Activated T-helper 1 cell treated with anti-CD3 and anti-CD28 coated beads, Interleukin-2, amount 50 U/mL, for 16 hours (primary cell): ENCODE measurements at places on chromosomes 3 and 15.

GRCh38 chr15:29205186-29205585 is 64.4 kb downstream of the NSMCE3 start:
- no peak for DNase-seq

DNA sequence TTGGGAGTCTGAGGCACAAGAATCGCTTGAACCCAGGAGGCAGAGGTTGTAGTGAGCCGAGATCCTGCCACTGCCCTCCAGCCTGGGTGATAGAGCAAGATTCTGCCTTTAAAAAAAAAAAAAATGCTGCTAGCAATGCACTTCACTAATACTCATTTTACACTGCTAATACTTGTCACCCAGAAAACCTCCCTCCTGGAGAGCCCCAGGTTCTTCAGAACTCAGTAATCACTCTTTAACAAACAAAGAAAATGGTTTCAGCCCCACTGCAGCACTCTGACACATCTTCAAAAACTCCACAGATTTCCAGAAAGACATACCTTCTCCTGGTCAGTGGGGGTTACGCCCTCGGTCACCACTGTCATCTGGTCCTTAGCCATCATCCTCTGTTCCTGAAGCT is 366.7 kb downstream of the SHQ1 start:
- no peak for DNase-seq

DNA sequence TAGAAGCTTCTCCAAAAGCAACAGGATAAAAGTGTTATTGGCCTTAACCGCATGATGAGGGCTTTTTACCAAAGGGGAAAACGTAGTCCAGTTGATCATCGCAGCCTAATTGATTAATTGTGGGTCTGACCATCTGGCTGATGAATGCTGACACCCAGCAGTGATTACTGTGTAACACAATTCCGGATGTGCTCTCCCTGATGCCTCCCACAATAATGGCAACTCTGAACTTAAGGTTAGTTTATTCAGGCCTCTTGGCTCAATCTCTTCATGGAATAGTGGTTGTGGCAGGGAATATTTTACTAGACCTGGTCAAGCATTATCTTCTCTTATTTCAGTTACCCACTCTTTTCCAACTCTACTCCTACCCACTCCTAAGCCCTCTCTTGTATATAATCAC is 332.9 kb downstream of the TIGIT start:
- no peak for DNase-seq

DNA sequence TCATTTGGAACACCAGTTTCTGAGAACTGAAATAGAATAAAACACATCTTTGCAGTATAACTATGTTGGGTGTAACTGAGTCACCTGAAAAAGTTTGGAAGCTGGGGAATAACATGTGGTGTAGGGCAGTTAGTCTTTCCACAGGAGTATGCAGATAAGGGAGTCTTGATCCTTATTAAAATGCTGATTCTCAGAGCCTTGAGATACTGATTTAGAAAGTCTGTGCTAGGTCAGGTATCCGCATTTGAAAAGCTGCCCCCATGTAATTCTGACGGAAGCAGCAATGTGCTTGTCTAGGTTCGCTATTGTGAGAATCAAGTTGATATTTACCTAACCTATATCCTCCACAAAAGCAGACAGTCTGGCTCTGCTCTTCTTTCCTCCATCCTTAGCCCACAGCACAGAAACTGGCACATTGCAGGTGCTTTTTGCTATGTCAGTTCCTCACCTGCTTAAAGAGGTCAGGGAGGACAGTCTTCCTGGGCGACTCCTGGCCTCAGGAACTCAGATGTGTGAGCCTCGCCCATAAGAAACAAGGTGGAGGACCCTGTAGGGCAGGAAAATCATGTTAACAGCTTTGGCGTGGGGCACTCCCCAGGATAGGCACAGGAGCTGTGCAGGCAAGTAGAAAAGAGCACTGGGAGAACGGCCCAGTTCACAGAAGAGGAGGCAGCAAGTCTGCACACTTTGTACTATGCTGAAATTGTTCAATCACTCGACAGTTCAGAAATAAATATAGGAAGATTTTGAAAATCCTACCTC is 27.6 kb upstream of the SRPRB start:
- no peak for DNase-seq

- DNase-seq = no peak
Measured at GRCh38 chr15:29143909-29144635, 125.5 kb downstream of the NSMCE3 start.

GRCh38 chr15:90901175-90902039 is 1.7 kb upstream of the MAN2A2 start:
- DNase-seq = no peak

DNA sequence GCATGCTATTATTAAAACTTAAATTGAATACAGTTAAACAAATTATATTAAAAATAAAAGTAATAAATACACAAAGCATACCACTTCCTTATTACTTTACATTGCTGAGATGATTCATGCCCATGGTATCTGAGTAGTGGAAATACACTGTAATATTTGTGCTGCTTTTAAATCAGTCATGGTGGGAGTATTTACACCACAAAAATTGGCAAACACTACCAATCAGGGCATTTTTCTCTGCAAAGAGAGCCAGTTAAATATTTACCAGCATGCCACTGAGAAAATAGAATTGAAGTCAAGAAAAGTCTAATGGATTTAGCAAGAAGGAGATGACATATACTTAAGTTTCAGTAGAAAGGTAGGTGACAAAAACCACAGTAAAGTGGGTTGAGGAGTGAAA is 19.6 kb downstream of the PPARG start:
- no peak for DNase-seq

- no peak for DNase-seq
Measured at GRCh38 chr3:42904076-42904475, 1.9 kb upstream of the ZNF662 start.
